ENCODE measurements at places on chromosomes 5 and 9. TPM values are rescaled to one million over a fixed set of nuclear protein-coding genes. Genes with fewer than 3 reads are reported as not detected.

CAMK4 gene
- total RNA-seq: 0.27 TPM

GLDC gene
- 0.49 TPM for total RNA-seq

MAP1B gene
- total RNA-seq: 120 TPM

ECSCR gene
- total RNA-seq: 7.9 TPM

CDC25C gene
- not detected for total RNA-seq

PCDHA4 gene
- 0.20 TPM for total RNA-seq

TYRP1 gene
- total RNA-seq: 1.8 TPM

ADCY2 gene
- total RNA-seq: 50.1 TPM
